ENCODE measurements at places on chromosomes 1 and 21.
A peak's percentile ranks its signal among the peaks of the same experiment; 100 is the strongest.

- no peak for DNase-seq
These were observed 648 bp downstream of the S100PBP start for GRCh38 chr1:32817815-32818786.

- no peak for DNase-seq
These were observed 628.6 kb downstream of the KCNT2 start for GRCh38 chr1:195979646-195980045.

GRCh38 chr1:231571904-231572303 is 43.4 kb downstream of the TSNAX start:
- DNase-seq, result no peak

DNA sequence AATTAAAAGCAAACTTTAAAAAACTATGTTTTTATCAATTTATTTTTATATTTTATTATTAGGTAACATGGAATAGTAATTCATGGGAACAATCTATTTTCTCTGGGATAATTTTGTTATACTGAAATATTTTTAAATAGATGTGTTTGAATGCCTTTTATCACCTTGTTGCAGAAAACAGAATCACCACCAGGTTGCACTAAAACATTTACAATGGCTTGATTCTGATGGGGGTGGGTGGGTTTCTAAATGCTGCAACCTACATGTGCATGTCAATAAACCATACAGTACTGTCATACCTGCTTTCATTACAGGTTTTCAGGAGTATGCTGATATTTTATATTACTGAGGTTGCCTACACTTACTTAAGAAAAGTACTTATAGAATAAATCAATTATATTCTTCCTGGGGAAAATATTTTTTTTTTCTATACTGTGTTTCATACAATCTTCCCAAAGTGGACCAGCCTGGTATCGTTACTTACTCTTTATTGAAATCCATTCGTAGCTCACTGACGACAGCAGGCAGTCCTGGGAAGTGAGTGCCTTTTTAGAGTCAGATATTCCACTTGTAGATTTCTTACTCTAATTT is 132.8 kb downstream of the PTPRC start:
- no peak for DNase-seq

DNA sequence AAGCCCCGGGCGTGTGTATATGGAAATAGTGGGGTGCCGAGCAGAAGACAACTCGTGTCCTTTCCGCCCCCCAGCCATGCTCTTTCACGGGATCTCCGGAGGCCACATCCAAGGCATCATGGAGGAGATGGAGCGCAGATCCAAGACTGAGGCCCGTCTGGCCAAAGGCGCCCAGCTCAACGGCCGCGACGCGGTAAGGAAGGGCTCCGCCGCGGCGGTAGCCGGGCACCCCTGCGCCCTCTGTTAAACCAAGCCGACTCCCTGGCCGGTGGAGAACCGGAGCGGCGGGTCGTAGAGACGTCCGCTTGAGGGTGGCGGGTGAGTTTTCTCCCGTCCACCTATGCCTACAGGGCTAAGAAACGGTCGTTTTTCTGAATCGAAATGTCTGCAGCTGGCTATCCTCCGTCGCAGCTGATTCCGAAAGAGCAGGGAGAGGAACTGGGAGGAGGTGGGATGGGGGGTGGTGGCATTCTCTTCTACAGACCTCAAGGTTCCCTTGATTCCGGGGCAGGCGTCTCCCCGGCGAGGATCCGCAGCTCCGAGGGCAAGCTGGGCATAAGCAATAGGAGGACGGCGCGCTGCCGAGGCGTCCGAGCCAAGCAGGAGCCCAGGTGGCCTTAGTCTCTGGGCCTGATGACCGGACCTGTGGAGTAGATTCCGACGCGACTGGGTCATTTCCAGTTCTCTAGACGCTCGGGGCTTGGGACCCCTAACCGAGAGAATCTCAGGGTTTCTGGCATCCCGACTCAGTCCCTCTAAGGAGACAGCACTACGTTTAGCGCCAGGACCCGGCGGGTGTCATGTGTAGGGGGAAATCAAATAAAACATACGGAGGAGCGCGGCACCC is 856 bp downstream of the LHX9 start:
- no peak for DNase-seq

DNA sequence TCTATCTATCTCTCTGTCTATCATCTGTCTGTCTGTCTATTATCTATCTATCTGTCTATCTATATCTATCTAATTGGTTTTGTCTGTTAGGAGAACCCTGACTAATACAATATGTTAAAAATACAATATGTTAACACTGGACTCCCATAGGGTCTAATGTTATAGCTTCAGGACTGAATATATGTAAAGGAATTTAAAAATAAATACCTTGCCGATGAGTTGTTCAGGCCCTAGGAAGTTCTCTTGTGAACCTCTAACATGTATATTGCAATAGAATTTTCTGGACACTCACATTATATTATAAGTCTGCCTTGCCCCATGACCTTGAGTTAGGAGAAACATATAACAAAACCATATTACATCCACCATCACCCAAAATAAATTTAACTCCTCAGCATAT is 900.6 kb downstream of the NCAM2 start:
- DNase-seq, result no peak

DNA sequence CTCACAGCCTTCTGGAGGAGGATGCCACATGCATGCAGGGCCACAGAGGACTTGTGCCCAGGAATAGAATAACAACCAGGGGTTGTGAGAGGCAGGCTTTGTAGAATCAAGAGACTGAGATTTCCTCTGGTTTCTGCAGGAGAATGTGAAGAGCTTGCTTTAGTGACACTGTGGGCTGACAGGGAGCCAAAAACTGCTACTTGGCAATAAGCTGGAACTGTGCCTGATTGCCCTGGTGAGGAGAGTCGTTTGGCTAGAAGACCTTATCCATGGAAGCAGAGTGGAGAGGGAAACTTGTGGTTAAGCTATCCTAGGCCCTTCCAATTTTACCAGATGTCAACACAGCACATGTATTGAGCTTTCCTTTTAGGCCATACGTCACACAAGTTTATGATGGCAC is 902.1 kb downstream of the MRPL39 start:
- no peak for DNase-seq

DNA sequence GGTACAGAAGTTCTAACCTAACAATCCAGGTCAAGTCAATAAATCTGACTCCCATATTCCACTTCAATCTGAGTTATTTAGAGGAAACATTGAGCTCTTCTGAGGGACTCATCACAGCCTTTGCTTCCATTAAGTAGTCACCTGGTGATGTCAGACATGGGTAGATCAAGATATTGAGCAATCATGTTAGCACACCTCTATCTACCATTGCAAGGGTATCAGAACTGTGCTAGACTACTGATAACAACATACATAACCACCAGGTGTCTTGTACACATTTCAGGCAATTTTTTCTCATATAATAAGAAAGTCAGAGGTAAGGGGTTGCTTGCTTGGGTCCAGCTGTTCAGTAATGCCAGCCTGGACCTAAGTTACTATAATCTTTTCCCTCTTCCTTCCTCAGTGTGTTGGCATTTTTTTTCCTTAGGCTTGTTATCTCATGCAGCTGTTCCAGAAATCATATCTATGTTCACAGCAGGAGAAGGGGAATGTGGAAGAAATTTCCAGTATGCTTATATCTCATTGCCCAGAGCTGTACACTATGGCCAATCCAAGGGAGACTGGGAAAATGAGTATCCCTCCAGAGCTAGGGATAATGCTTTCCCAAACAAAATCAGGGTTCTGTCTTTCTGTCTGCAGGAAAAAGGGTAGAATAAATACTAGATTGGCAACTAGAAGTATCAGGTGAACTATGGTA is 52.3 kb downstream of the GRIK1 start:
- no peak for DNase-seq

DNA sequence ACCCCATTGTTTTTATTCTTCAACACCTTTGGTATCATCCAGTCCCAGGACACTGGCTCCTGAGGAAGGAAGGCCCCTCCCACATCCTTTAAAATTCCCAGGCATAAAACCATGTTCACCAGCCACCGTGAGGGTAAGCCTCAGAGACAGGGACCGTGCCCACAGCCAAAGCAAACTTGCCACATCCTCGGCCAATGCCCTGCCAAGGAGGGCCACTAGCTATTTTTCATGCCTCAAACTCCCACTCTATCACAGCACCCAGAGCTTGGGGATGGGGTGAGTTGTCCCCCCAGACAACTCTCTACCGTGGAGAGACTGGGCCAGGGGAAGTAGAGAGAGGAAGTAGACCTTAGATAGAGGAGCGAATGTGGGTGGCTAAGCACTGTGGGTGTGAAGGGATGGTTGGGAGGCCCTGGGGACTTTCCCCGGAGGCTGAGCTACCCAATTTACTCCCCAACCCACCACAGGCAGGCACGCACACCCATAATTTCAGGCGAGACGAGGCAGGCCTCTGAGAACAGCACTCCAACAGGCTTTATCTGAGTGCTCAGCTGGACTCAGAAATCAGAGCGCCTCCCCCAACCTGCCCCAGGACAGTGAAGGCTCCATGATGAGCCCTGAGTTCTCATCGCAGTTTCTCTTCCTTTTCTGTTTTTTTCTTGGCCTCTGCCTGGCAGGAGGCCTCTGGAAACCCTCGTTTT is 15.9 kb upstream of the BTG2 start:
- peak; percentile 88 for DNase-seq

DNA sequence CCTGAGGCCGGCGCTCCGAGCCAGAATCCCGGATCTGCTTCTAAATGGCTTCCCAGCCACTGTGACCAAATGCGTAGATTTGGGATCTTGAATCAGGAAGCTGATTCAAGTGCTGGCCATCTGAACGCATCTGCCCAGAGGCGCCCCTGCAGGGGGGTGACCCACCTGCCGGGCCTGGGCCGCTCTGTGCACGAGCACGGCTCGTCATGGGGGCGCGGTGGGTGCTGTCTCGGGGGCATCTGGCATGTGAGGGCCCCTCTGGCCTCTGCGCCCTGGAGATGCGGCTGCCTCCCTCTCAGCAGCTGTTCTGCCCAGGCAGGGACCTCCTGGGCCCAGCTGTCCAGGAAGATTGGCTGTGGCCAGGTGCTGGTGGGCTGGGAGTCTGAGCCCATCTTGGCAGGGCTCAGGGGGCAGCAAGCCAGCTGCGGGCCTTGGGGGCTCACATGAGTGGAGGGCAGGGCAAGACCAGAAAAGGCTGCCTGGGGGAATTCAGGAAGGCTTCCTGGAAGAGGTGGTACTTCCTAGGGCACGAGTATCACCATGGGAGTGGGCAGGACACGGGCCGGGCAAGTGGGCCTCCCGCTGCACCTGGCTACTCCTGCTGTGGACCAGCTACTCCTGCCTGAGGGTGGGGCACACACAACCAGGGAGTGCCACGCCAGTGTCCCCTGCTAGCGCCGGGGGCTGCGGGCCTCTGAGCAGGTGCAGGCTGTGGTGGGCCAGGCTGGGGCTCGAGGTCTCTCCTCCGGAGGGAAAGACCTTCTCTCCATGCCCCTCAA is 25.1 kb downstream of the PLCH2 start:
- no peak for DNase-seq

- no peak for DNase-seq
These were observed 781 bp downstream of the PROX1 start for GRCh38 chr1:213988507-213989001.

- DNase-seq, result no peak
These were observed 57.6 kb downstream of the OPTC start for GRCh38 chr1:203551550-203551949.

DNA sequence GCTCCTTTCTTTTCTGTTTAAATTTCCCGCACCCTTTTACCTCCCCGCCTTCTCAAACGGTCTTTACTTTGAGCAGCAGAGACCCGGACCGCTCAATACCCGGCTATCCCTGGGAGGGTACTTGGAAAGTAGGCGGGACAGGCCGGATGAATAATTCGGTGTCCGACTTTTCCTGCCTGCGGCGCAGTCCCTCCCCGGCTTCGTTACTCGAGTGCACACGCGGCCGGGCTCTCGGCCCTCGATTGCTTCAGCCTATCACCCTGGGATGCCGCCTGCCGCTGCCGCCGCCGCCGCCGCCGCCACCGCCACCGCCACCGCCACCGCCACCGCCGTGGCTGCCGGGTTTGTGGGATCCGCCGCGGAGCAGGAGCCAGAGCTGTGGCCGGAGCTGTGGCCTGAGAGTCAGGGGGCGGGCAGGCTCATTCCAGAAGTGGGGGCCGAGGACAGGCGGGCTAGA is 382 bp upstream of the RASAL2 start:
- no peak for DNase-seq

DNA sequence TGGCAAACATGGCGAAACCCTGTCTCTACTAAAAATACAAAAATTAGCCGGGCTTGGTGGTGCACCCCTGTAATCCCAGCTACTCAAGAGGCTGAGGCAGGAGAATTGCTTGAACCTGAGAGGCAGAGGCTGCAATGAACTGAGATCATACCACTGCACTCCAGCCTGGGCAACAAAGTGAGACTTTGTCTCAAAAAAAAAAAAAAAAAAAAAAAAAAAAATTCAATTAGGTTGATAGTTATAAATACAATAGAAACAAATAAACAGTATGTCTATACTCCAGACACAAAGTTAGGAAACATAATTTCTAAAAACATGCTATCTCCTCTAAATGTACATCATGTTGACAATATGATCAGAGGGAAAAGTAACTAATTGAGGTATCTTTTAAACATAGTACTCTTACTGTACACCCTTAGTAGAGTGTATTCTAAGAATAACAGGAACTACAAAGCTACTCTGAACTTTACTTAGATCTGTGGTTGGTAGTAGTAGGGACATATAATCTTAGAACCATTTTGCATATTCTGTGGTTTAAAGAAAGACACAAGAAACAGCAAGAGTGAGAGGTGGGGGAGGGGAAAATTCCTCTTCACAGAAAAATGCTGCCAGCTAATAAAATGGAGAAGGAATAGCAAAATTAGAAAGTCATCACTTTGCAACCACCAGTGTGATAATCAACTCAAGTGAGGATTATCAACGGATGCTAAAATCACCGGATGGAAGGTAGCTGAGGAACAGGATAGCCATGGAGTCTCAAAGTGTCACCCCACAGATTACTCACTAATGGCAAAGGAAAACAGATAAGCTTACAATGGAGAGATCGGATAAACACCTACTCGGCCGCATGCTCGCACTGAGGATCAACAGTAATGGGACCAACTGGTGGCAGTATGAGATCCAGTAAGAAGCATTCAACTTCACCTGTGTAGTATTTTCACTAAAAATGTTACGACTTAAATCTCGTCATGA is 35.0 kb downstream of the MTOR start:
- DNase-seq, result no peak

- no peak for DNase-seq
These were observed 119.8 kb downstream of the HLCS start for GRCh38 chr21:36846631-36847030.

GRCh38 chr1:219582865-219583264 is 30.0 kb downstream of the ZC3H11B start:
- DNase-seq, result no peak

DNA sequence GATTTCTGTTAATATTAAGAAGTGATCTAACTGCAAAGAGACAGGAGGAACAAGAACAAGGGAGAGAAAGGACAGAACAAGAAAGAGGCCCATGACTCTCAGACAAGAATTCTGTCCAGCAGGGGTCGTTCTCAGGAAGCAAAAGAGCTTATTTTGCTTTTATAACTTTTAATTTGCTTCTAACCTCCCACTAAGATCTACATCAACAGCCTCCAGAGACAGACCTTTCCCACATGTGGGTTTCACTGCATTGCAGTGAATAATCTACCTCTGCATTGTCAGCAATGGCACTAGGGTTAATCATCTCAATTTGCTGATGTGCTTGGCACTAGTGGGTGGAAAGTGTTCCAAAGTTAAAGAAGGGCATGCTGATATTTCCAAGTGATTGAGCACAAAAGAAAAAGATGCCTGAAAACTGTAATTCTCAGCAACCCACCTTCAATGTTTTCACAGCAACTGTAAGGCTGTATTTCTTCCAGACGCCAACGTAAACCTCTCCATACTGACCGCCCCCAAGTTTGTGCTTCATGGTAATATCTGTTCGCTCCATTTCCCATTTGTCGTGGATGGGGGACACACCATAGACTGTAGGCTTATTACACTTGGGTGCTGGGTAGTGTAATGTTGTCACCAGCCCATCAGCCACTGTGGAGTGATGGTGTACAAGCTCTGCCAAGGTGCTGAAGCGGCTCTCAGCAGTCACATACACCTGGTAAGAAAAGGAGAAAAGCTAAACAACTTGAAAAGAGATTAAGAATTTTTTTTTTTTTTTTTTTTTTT is 39.5 kb downstream of the TOR3A start:
- no peak for DNase-seq
